ENCODE measurements at places on chromosomes 1 and 21.

DNA sequence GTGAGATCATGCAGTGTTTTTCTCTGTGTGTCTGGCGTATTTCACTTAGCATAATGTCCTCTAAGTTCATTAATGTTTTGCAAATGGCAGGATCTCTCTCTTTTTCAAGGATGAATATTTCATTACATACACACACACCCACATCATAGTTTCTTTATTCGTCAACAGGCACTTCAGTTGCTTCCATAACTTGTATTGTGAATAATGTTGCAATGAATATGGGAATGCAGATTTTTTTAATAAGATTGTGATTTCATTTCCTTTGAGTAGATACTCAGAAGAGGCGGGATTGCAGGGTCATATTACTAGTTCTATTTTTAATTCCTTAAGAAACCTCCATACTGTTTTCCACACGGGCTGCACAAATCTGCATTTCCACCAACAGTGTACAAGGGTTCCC is 134.0 kb downstream of the CLEC20A start:
- no peaks in the 10 kb centered on the region for H3K36me3 ChIP-seq
- H3K27me3 ChIP-seq = no peaks in the 10 kb centered on the region
- DNase-seq = no peak
- H3K27ac ChIP-seq = no peak overlapping the region

DNA sequence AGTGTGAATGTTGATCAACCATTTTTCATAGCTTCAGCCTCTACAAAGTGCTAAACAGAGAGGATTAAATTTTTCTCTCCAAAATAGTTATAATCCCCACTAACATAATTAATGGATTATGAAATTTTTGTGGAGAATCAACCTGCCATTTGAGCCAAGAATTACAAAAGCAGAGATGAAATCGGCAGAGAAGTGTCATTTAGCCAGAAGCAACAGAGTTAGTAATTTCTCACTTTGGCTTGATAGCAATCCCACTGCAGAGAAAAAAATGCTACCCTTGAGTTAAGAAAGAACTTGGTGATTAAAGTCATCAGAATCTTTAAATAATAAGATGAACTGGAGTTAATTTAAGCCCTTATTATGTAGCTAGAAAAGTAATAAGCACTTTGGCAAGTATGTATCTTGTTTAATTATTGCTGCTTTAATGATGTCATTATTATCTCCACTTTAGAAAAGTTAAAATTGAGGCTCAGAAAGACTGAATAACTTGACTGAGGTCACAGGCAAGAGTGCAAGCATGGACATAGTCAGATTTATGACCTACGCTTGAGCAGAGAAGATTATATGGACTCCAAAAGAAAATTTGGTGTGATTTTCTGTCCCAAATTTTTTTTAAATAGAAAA is 37.3 kb downstream of the RGS4 start:
- no peaks in the 10 kb centered on the region for H3K4me1 ChIP-seq
- H3K27ac ChIP-seq = no peak overlapping the region
- no peaks in the 10 kb centered on the region for H3K27me3 ChIP-seq
- no peak overlapping the region for H3K4me3 ChIP-seq

DNA sequence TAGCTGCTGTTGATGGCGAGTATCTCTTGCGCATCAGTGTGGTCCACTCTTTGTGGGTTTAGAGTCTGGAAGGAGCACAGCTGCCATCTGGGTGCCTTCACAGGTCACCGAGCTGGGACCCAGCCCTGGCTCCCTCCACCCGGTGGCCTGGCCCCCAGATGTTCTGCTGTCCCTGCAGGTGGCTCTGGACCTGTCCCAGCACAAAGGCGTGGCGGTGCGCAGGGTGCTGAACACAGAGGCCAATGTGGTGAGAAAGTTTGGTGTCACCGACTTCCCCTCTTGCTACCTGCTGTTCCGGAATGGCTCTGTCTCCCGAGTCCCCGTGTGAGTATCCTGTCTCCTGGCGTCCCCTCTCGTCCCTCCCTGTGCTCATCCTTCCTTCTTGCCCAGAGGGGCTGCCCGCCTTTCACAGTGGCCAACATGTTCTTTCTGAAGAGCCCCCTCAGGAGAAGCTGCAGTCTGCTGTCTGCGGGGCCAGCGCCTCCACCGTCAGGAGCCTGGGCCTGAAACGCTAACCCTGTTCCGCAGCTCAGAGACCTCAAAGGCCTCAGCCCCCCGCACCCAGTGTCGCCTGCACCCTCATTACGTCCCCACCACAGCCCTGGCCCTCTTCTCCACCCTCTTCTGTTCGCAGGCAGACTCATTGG is 27.4 kb downstream of the QSOX1 start:
- H3K36me3 ChIP-seq = no peaks in the 10 kb centered on the region
- H3K27ac ChIP-seq = no peak overlapping the region
- H3K27me3 ChIP-seq = no peaks in the 10 kb centered on the region

DNA sequence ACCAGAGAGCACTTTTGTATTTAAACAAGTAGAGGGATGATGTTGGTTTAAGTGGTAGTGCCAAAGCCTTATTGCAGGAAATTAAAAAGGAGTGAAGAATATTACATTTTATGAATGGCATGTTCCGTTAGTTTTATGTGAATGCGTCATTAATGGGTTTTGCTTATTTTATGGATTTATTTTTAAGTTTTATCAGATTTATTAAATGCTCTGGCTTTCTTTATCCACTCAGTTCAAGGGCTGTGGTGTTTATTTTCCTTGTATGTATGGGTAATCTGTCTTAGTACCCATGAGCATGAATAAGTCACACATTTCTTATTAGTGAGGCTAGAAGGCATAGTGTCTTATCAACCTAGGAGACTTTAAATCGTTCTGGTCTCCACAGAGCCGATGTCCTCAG is 41.6 kb upstream of the NBL1 start:
- H3K27me3 ChIP-seq = no peaks in the 10 kb centered on the region
- H3K27ac ChIP-seq = no peak overlapping the region
- H3K4me1 ChIP-seq = no peaks in the 10 kb centered on the region
- no peak overlapping the region for H3K4me3 ChIP-seq
- no peak for DNase-seq

- H3K4me1 ChIP-seq = no peaks in the 10 kb centered on the region
- DNase-seq = no peak
- H3K27me3 ChIP-seq = no peaks in the 10 kb centered on the region
- H3K4me3 ChIP-seq = no peak overlapping the region
Measured at GRCh38 chr1:24362982-24363614, 43.9 kb downstream of the GRHL3 start.

DNA sequence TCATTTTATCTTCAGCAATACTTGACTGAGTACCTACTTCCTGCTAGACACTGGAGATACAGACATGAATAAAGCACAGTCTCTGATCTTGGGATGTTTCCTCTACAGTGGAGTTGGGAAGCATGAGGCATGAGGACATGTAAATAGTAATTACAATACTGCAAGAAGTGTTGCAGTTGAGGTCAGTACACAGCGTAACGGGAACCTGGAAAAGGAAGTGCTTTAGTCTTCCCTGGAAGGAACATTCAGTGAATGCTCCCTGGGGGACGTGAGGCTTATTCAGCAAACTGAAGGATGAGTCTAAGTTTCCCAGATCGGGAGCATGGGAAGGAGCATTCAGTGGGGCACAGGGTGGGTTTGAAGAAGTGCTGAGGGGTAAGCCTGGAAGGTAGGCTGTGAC is 112.4 kb downstream of the PIK3R3 start:
- H3K27ac ChIP-seq = no peak overlapping the region
- H3K4me1 ChIP-seq = no peaks in the 10 kb centered on the region
- peaks cover 18% of the 10 kb centered on the region for H3K36me3 ChIP-seq
- no peak overlapping the region for H3K4me3 ChIP-seq
- no peaks in the 10 kb centered on the region for H3K27me3 ChIP-seq

GRCh38 chr1:176552217-176552991 is 89.4 kb downstream of the PAPPA2 start:
- no peaks in the 10 kb centered on the region for H3K36me3 ChIP-seq
- H3K4me1 ChIP-seq = peaks cover 1% of the 10 kb centered on the region
- DNase-seq = no peak
- H3K4me3 ChIP-seq = no peak overlapping the region
- no peaks in the 10 kb centered on the region for H3K27me3 ChIP-seq

DNA sequence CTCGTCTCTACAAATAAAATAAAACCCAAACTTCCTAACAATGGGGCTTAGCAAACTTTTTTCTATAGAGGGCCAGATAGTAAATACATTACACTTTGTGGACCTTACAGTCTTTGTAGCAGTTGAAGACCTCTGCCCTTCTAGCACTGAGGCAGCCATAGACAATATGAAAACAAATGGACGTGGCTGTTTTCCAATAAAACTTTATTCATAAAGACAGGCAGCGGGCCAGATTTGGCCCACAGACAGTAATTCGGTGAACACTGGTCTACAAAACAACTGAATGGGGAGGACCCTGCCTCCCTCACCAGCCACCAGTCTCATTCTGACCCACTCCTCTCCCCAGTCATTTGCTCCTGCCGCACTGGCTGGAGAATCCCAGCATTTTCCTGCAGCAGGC is 162.3 kb downstream of the KAZN start:
- DNase-seq = no peak
- no peaks in the 10 kb centered on the region for H3K36me3 ChIP-seq
- no peaks in the 10 kb centered on the region for H3K27me3 ChIP-seq
- no peak overlapping the region for H3K27ac ChIP-seq
- H3K4me1 ChIP-seq = no peaks in the 10 kb centered on the region

DNA sequence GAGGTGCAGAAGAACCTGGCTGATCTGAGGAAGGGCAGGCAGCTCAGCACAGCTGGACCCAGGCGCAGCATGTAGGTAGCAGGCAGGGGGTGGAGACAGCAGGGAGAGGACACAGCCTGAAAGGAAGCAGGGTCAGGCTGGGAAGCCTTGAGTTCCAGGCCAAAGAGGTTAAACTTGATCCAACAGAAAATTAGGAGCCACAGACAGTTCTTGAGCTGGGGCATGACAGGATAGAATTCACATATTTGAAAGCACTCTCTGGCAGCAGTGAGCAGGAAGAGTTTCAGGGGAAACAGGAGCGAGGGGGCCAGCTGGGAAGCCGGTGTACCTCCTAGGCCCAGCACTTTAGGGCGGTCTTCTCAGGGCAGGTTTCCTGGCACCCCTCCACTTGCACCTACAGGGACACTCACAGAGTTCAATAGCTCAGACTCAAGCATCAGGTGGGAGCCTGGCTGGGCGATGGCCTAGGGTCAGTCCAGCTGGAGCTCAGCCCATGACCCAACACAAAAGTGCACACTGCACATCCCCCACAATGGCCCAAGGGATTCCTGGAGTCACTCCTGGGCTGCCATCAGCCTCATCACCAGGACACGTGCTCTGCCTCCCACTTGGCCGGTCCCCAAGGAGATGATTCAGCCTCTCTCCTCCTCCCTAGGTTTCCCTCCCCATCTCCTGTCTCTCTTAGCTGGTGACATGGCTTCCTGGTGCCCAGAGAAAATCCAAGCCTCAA is 22.7 kb downstream of the MATN1 start:
- no peak overlapping the region for H3K4me3 ChIP-seq
- no peaks in the 10 kb centered on the region for H3K27me3 ChIP-seq
- H3K27ac ChIP-seq = no peak overlapping the region

DNA sequence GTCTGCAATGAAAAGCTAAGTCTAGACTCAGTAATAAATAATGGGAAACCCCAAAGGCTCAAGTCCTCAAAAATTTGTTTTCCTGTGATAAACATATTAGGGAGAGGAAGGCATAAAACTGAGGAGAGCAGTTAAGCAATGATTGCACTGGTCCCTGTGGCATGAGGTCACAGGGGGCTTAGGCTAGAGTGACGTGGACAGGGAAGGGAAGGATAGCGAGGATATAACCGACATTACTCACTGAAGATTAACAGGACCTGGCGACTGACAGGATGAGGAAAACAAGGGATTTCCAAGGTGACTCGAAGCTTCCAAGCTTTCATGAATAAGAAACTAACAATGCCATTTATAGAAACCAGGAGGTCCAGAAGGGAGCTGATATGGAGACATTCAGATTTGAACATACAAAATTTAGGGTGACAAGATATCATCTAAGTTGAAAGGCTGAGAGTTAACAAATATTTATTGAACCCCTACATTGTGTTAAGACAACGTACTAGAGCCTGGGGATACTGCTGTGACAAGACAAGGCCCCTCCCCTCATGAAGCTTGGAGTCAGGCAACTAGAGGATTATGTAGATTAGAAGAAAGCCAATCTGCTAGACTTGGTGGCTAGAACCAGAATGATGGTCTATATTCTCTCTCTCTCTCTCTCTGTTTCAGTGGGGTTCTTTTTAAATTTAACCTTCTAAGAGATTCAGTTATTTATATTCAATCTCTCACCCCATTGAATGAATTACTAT is 33.2 kb upstream of the PKN2 start:
- H3K4me3 ChIP-seq = no peak overlapping the region
- no peaks in the 10 kb centered on the region for H3K36me3 ChIP-seq
- peaks cover 11% of the 10 kb centered on the region for H3K4me1 ChIP-seq
- no peaks in the 10 kb centered on the region for H3K27me3 ChIP-seq
- no peak for DNase-seq

DNA sequence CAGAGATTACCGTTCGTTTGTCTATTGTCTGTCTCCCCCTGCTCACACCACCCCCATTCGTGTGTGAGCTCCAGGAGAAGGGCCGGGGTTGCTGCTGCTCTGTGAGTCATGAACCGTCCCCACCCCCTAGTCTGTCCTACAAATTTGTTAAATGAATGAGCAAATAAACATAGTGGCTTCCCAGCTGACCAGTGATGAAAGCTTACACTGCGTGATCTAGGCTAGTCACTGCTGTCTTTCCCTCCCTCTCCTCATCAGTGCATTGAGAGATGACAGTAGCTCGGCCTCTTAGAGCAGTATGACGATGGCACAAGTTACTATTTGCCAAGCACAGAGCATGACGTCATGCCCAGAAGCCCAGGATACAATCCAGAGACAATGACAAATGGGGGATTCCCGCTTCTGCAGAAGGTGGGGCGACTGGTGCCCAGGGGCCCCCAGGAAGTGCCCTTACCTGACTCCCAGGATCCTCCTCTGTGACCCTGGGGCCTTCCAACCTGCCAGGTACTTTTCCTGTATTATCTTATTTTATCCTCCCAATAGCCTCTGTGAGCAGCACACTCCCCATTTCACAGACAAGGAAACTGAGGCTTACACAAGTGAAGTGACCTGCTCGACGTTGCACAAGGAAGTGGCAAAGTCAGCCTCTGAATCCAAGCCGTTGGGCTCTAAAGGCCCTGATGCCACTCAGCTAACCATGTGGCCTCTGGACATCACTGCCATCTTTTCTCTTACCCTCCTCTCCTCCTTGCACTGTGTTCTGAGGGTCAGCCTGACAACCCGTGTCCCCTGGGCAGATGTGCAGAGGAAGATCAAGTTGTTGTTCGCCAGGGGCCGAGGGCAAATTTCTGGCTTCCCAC is 8.6 kb upstream of the EPHA2 start:
- no peak overlapping the region for H3K27ac ChIP-seq
- DNase-seq = no peak
- no peaks in the 10 kb centered on the region for H3K36me3 ChIP-seq
- H3K4me3 ChIP-seq = no peak overlapping the region

- H3K27me3 ChIP-seq = peaks cover 28% of the 10 kb centered on the region
- H3K27ac ChIP-seq = no peak within 1 kb of the TSS
- peaks cover 3% of the 10 kb centered on the region for H3K4me1 ChIP-seq
- H3K36me3 ChIP-seq = no peaks in the 10 kb centered on the region
- peak; percentile 74 for DNase-seq
Measured at GRCh38 chr1:156920233-156921052, at the start of gene LRRC71. Gene LRRC71 (plus strand): TSS chr1:156920632. CDS start chr1:156920804, 172 bp downstream.

GRCh38 chr1:227318016-227318852 is at the start of gene CDC42BPA:
Gene CDC42BPA (minus strand): TSS chr1:227318492. CDS start chr1:227317182, 1,310 bp downstream.
- peak within 1 kb of the TSS; percentile 91 for H3K27ac ChIP-seq
- peak; percentile 80 for DNase-seq
- no peaks in the 10 kb centered on the region for H3K36me3 ChIP-seq
- peak within 1 kb of the TSS; percentile 69 for H3K4me3 ChIP-seq

- DNase-seq = peak; percentile 54
- no peak overlapping the region for H3K4me3 ChIP-seq
- no peak overlapping the region for H3K27ac ChIP-seq
- H3K4me1 ChIP-seq = no peaks in the 10 kb centered on the region
- no peaks in the 10 kb centered on the region for H3K36me3 ChIP-seq
Measured at GRCh38 chr1:174902531-174903099, 97.1 kb upstream of the CACYBP start.
